ENCODE measurements at places on chromosomes 7 and 10.

- DNase-seq = no peak
These were observed 7.1 kb downstream of the ATOH7 start for GRCh38 chr10:68224810-68225209.

- no peak for DNase-seq
These were observed 334.4 kb downstream of the ADARB2 start for GRCh38 chr10:1402816-1403507.

- DNase-seq = no peak
These were observed 14.3 kb downstream of the MAD1L1 start for GRCh38 chr7:2218444-2218785.

DNA sequence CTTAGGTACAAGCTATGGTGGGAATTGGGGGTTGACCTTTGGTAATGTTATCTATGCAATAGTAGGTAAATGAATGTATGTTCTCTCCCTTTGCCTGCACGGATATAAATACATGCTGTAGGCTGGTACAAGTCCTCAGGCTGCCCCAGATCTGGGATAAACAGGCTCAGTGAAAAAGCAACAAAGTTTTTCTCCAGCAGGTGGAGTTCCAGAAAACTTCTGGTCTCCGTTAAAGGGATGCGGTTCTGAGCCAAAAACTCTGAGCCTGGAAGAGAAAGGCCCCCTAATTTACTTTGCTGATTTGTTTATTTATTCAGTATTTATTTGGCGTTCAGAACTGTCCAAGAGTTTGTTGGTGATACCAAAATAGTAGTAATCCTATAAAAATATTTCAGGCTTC, 204.7 kb downstream of the ADRA2A start:
- DNase-seq = no peak

DNA sequence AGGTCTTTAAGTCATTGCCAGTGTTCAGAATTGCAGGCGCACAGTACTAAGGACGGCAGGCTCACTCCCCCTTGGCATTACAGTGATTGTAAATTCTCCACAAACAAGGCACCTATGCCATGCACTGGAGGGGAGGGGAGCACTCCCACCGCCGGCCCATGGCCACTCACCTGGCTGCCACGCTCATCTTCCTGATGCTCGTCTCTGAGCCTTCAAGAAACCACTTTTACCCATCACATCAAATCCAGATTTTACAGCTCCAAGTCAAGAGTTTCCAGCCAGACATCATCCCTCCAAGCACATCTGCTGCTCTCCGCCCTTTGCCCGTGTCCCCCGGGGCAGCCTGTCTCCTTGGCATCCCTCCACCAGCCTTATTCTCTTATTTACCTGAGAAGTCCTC, 350.2 kb upstream of the SHH start:
- no peak for DNase-seq

DNA sequence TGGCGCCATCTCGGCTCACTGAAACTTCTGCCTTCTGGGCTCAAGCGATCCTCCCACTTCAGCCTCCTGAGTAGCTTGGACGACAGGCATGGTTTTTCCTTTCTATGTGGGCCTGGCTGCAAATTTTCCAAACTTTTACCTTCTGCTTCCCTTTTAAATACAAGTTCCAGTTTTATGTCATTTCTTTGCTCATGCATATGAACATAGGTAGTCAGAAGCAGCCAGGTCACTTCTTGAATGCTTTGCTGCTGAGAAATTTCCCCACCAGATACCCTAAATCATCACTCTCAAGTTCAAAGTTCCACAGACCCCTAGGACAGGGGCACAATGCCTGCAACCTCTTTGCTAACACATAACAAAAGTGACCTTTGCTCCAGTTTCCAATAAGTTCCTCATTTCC, 21.6 kb upstream of the RPEL1 start:
- DNase-seq = no peak
